Hematopoietic multipotent progenitor cell treated with erythropoietin and hydrocortisone succinate and interleukin-3 and kit ligand, for 6 days (in vitro differentiated cells): ENCODE measurements at places on chromosomes 3 and 15.

- no peak for DNase-seq
Observed at GRCh38 chr3:180036092-180036670, 556 bp downstream of the PEX5L start.

- DNase-seq = no peak
Observed at GRCh38 chr15:59237924-59238331, 31.3 kb downstream of the LDHAL6B start.

DNA sequence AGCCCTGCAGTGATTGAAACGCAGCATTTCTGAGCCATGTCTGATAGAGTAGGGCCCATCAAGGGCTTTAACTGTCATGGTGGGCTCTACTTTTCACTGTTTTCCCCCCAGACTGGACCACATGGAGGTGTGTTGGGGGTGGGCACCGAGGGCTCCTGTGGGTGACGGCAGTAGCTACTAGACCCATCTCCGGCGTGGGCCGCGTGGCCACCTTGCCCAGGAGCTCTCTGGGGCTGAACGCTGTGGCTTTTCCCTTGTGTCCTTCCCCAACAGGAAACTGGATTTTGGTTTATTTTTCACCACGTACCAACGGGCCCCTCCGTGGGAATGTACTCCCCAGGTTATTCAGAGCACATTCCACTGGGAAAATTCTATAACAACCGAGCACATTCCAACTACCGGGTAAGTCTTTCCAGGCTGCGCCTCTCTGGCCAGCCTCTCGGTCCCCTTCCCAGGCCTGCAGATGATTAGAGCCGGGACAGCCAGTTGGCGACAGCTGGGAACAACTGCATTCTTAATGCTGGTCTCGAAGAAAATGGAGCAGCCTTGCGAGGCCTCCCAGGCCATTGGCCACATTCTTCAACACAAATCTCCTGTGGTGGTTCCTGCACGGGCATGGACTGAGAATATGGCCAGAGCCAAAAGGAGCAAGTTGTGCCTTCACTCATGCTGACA, 67.7 kb downstream of the MESD start:
- DNase-seq = no peak

- peak; percentile 13 for DNase-seq
Observed at GRCh38 chr3:198076722-198077308, 116.8 kb downstream of the LMLN start.

GRCh38 chr3:121545049-121545573, 677 bp downstream of the POLQ start:
- DNase-seq = peak; percentile 55

DNA sequence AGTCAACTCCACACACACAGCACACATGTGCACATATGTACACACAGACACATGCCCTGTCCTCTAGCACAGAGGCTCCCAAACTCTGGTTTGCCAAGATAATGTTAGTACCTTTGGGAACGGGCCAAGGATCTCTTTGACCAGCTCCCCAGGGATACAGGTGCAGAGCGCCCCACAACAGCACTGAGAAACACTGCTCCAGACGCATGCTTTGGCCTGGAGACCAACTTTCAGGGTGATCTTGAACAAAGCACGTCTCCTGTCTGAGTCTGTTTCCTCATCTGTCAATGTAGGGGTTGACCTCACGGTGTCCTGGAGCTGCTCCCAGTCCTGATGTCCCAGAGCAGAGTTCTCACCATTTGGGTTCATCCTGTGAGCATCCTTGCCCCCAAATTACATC, 15.9 kb upstream of the SKOR1 start:
- no peak for DNase-seq
